ENCODE measurements at places on chromosomes 16 and 17.

DNA sequence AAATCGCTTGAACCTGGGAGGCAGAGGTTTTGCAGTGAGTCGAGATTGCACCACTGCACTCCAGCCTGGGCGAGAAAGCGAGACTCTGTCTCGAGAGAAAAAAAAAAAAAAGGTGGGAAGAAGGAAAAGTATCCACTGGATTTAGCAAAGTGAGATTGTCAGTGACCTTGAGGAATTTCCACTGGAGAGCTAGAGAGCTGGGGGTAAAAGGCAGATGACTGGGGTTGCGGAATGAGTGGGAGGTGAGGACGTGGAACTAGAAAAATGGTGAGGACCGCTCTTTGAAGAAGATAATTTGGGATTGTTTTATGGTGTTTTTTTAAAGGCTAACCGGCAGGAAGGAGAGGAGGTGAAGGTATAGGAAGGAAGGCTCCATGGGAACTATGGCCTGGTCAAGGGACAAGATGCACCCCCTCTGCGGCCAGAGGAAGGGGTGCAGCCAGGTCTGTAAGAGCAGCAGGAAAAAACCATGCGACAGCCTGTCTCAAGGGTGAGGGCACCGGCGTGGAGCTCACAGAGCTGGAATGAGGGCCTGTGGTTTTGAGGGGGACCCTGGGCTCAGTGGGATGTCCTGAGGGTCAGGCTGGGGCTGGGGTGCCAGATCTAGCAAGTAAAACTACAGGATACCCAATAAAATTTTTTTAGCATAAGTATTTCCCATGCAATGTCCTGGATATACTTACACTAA is 694 bp upstream of the MLST8 start:
- no peak for DNase-seq

DNA sequence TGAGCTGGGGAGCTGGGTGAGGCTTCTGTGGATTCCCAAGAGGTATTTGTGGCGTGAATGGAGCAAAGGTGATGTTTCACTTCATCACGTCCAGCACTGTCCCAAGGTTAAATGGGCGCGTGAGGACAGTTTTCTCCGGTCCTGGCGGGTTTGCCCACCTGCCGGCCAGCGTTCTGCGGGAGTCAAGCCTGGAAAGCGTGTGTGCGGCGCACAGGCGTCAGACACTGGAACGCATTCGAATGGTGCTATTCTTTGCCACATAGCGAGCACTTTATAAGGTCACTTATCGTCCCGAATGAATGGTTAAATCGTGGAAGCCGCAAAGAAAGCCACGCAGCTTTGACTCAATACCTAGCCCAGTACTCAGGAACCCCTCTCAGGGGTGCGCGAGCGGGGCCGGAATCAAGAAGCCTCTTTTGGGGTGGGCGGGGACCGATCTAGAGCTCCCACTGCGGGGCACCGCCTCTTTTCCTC is 446 bp upstream of the PSMD11 start:
- DNase-seq, result no peak

GRCh38 chr17:45263477-45263860 is 1.6 kb upstream of the SPATA32 start:
- DNase-seq, result no peak

DNA sequence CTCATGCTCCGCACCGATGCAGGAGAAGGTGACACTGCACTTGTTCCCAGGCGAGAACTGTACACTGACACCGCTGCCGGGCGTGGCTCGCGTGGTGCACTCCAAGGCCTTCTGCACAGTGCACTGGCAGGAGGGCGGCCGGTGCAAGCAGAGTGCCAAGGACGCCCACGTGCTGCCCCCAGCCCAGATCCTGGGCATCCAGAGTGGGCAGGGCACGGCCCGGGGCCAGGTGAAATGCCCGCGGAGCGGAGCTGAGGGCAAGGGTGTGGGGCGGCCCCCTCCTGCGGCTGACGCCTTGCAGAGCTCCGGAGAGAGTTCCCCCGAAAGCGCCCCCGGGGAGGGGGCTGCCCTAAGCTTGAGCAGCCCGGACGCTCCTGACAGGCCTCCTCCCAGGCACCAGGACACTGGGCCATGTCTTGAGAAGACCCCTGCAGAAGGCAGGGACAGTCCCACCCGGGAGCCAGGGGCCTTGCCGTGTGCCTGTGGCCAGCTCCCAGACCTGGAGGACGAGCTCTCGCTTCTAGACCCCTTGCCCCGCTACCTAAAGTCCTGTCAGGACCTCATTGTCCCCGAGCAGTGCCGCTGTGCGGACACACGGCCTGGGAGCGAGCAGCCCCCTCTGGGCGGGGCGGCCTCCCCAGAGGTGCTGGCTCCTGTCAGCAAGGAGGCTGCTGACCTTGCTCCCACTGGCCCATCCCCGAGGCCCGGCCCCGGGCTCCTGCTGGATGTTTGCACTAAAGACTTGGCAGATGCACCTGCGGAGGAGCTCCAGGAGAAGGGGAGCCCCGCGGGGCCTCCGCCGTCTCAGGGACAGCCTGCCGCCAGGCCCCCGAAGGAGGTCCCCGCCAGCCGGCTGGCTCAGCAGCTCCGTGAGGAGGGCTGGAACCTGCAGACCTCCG is 21.9 kb upstream of the JPT2 start:
- DNase-seq, result no peak

DNA sequence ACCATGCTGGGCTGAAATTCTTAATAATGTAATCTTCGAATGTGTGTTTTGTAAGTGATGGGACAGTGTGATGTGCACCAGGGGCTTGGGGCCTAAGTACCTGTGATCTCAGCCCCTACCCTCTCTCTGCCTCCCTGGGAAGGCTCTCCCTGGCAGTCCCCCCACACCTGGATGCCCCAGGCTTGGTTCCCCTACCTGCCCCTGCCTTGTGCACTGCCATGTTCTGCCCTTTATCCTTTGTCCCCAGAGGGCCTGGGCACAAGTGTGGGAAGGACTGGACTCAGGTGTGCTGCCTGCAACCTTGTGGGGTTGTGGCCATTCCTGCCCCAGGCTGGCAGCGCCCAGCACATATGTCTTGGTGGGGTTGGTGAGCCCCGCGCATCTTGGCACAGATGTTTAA is 55.4 kb upstream of the CREBBP start:
- DNase-seq, result no peak

GRCh38 chr17:9350080-9350479 is 225.5 kb downstream of the STX8 start:
- peak; percentile 94 for DNase-seq

GRCh38 chr16:74909665-74910064 is 75.3 kb downstream of the WDR59 start:
- DNase-seq, result no peak

DNA sequence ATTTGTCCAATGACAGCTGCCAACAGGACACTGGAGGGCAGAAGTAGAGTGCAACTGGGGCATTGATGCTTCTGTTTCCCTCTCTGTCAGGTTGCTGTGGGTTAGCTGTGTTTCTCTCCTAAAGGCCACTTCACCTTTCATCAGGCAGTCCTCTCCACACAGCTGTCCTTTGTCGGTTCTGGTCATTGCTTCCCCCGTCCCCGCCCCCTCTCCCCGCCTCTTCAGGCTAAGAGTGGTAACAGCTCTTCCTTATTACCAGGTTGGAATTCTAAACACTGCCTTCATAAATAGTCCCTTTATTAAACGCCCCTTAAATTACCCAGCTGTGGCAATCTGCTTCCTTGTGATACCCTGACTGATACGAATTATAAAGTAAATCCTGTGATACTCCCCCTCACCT is 31.8 kb upstream of the NSRP1 start:
- no peak for DNase-seq

- DNase-seq, result no peak
Observed at GRCh38 chr17:57672971-57673370, 72.1 kb downstream of the CCDC182 start.

- DNase-seq, result no peak
Observed at GRCh38 chr17:68246271-68247028, 1.4 kb upstream of the AMZ2 start.

DNA sequence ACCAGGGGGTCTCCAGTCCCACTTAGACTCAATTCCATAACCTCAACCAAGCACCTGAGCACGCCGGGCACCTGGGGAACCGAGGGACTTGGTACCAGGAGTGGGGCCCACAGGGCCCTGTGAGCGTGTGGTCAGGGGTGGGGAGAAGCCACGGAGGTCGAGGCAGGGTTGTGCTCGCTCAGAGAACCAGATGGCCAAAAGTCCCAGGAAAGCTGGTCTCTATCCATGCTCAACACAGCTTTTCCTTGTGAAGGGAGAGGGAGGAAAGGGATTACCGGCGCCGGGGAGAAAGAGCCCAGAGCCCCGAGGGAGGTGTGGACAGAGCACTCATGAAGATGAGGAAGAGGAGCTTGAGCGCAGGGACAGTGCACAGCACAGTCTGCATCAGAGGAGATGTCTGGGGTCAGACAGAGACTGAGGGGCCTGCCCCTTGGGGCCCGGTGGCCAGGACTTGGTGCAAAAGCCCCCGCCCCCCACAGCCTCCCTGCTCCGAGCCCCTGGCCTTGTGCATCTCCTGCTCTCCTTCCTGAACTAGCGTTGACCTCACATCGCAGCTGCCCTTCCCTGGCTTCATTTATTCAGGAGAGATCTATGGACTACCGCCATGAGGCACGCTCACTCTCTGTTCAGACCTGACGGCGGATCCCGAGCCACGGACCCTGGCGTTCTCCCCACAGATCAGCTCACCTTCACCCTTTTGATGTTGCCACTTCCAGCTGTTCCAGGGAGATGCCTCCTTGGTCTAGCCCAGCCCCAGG is 355.4 kb upstream of the TNRC6C start:
- no peak for DNase-seq

DNA sequence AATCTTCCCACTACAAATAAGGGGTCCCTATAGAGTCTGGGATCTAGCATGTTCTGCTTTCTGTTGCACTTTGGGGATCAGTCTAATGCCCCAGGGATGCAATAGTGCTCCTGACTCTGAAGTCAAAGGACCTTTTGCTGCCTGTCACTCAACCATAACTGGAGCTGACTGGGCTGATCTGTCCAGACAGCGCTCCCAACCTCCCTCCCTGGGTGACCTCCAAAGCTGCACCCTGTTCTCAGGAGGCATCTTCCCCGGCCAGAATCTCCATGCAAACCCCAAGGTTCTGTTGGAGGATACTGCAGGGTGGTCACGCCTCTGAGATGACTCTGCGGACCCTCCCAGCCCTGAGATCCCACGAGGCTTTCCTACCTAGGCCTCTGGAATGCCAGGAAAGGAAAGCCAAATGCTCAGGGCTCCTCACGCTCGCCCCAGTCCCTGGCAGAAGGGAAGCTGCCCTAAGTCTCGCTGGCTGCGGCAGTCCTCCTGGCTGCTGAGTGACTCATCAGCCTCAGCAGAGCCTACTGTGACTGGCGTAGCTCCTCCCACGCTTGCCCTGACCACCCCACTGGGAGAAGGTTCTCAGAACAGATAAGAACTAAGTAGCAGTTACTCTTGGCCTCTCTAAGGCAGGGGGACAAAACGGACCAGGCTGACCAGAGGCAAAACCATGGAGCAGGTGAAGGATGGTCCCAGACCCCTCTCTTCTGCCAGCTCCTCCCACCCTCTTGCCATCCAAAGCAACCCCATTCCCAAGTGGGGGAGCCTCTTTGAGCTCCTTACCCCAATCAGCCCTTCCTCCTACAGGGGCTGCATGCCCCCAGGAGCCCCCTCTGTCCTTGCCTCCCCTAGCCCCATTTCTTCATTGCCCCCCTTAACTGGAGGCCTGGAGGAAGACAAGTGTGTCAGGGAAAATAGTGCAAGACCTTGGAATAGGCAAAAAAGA is 124.1 kb upstream of the TNRC6C start:
- peak; percentile 90 for DNase-seq

DNA sequence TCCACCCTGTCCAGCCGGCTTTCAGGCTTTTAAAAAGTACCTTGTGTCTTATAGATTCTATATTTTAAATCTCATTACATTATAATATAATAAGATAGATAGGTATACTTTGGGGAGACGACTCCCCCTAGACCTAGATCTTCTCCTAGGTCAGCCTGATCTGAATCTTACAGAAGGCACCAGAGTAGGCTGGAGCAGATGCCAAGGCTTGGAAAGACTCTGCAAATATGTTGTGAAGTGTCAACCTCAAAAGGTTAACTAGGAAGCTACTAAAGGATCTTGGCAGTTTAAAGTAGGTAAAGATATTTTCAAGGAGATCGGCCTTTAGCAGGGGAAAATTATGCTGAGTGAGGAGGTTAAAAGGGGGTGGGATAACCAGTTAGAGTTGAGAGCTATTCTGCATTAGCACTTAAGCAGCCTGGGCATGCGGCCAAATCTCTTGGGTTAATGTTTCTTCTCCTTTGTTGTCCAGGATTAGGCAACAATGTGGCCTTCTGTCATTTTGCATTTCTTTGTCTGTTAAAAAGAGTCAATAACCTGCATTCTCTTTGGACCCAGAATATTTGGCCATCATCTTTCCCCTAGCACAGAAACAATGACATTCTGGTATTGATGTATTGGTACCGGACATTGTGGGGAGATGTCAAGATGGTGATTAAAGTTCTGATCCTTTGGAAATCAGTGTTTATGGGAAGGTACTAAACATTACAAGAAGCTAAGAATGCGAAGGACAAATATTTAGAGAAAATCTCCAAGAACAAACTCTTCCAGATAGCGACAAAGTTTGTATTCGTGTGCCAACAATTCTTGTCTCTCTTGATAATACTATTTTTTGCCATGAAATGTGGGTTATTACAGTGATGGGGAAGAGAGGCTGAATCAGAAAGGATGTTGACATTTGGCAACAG is 51.2 kb upstream of the DHX40 start:
- peak; percentile 26 for DNase-seq

Data from fibroblast of skin of back (primary cell).